Peyer's patch (tissue), 4 donors: ENCODE measurements at places on chromosomes 7 and 10. TPM values are rescaled to one million over a fixed set of nuclear protein-coding genes. Genes with fewer than 3 reads are reported as not detected.

DNA sequence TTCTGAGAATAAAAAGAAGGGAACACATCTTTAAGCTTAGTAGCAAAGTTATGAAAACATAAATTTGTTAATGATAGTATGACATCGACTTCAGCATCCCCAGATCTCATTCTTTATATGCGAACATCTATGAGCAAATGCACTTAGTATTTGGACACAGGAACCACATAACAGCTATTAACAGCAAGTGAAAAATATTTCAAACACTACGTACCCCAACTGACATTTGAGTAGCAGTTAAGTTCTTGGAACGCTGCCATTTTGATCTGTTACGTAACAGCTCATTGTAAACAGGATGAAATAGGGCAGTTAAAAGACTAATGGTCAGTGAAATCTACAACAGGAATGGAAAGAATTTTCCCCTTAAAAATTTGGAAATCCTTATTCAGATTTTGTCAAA, 428.9 kb downstream of the TNS3 start:
- no peak for DNase-seq

DNA sequence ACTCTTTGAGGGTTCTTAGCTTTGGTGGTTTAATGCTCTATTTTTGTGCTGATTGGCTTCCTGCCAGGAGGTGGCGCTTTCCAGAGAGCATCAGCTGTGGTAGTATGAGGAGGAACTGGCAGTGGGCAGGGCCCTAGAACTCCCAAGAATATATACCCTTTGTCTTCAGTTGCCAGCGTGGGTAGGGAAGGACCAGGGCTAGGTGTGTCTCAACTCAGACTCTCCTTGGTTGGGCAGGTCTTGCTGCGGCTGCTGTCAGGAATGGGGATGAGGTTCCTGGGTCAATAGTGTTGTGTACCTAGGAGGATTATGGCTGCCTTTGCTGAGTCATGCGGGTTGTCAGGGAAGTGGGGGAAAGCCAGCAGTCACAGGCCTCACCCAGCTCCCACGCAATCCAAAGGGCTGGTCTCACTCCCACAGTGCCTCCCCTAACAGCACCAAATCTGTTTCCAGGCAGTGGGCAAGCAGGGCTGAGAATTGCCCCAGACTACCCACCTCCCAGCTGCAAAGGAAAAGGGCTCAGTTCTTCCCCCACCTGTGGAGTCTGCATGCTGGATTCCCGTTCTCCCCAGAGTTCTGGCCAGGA, 191.5 kb downstream of the PHTF2 start:
- DNase-seq = peak; percentile 67

GRCh38 chr10:30371954-30372353, 22.9 kb upstream of the MTPAP start:
- DNase-seq = no peak

GRCh38 chr10:48941427-48942075, 1.9 kb upstream of the LRRC18 start:
- no peak for DNase-seq

GRCh38 chr7:121793716-121794115, 79.2 kb upstream of the PTPRZ1 start:
- no peak for DNase-seq

DNA sequence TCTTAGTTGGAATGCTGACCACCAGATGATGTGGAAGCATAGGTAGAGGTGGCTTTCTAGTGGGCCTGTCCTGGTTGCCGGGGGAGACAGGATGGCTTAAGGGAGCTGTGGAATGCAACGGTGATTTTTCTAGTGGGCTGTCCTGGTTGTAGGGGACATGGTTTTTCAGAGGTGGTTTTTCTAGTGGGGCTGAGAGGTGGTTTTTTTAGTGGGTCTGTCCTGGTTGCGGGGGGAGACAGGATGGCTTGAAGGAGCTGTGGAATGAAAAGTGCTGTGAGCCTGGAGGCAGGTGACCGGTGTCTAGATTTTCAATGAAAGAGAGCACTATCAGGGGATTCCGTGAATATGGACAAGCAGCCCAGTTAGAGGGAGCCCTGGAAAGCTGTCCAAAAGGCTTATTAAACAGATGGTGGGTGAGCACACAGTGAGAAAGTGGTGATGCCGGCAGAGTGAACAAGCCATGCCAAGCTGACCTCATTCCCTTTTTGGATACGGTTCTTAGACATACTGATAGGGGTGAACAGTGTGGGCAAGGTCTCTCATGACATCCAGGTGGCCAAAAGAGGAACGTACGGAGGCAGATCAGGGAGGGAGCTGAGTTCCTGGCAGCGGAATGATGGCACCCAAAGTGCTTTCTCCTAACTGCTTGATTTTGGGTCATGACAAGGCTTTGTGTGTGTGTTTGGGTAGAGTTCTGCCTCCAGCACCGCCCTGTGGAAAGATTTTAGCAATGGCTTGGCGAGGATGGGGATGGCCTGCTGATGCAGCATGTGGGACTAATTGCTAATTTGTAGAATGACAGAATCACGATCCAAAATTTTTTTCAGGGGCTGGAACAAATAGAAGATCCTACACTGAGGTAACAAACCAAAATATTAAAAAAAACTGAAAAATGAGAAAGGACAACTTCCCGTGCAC, 126.6 kb downstream of the TMEM178B start:
- DNase-seq = no peak

DNA sequence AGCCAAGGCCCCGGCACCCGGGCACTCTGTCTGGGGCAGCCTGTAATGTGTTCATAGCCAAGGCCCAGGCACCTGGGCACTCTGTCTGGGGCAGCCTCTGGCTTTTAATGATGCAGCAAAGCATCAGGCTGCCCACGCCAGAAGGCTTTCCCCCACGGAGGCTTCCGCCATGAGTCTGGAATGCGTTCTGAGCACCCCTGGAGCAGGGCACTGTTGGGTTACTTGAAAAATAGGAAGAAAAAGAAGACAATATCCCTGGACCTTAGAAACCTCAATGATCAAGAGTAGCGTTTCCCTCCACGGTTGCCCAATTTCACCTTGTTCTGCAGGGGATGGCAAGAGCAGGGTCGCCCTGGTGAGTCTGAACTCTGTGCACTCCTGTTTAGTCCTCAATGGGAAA, 565.0 kb downstream of the PTPRN2 start:
- peak; percentile 19 for DNase-seq

RELN gene
- total RNA-seq = 3.9 TPM

CLDN12 gene
- total RNA-seq = 66.9 TPM

SRRM3 gene
- total RNA-seq = 1.2 TPM
